ENCODE measurements at places on chromosomes 13 and 19. TPM values are rescaled to one million over a fixed set of nuclear protein-coding genes. Genes with fewer than 3 reads are reported as not detected.

DNA sequence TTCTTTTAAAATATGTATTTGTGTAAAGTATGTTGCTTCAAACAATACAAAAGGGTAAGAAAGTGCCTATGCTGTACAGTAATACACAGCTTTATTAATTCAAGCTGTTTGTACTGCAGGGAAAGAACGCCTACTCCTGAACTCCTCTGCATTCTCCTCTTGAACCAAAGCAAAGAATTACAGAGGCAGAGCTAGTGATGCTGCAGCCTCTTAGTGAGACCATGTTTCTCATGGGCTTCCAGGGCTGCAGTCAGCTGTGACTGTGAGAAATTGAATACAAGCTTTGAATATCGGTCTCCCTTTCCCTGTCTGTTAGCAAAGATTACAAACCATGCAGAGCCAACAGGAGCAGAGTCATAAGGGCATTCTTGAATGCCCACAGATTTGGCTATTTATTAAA is 248.5 kb downstream of the SLITRK1 start:
- no peak for DNase-seq

DNA sequence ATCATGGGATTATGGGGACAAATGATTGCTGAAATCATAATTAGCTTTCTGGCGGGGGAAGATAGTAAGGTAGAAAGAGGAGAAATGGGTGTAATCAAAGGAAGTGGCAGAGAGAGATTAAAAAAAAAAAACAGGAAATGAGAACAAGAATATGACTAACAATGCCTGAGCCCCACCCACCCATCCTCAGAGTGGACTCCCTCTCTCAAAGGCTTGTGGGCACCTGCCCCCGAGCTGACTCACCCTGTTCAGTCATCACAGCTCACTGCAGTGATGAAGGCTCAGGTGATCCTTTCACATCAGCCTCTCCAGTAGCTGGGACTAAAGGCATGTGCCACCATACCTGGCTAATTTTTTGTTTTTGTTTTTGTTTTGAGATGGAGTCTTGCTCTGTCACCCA is 26.4 kb upstream of the TPT1 start:
- peak; percentile 50 for DNase-seq

DNA sequence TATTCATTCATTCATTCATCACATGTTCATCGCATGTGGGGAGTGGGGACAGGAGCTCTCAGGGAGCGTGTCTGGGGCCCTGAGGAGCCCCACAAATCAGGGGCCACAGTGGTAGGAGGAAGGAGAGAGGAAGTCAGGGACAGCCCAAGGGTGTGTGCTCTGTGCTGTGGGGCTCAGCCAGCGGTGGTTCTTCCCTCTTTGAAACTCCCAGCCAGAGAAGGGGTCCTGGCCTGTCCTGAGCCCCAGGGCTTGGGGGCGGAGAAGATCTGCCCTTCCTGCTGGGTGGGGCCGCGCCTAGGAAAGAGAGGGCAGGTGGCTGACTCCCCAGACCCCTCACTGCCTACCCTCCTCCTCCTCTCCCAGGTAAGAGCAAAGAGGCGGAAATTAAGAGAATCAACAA is 14.6 kb downstream of the AP2A1 start:
- DNase-seq, result no peak

Gene SHFL
- total RNA-seq, result 8.5 TPM

Gene IGFL1
- total RNA-seq, result not detected

Gene TICAM1
- total RNA-seq, result 7.4 TPM

Gene ZNF442
- total RNA-seq, result 2.3 TPM
